Activated CD8-positive, alpha-beta memory T cell treated with anti-CD3 and anti-CD28 coated beads, Interleukin-2, amount 50 U/mL, for 4 hours (primary cell): ENCODE measurements at places on chromosomes 3 and 15.

DNA sequence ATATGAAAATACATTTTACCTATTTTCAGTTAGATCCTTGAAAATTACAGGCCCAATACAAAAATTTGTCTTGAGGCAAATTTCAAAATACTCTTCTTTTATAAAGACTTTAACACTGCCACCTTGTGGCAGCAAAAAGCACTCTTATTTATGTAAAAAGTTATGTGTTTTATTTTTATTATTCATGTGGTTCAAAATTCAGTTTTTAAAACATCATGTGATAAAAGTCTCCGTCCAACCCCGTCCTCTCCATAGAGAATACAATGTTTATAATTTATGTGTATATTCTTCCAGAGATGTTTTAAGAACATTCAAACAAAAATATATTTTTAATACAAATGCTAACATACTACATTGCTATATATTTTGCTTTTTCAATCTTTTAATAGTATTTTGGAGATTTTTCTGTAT is 36.9 kb upstream of the TRIM59 start:
- no peak for DNase-seq

DNA sequence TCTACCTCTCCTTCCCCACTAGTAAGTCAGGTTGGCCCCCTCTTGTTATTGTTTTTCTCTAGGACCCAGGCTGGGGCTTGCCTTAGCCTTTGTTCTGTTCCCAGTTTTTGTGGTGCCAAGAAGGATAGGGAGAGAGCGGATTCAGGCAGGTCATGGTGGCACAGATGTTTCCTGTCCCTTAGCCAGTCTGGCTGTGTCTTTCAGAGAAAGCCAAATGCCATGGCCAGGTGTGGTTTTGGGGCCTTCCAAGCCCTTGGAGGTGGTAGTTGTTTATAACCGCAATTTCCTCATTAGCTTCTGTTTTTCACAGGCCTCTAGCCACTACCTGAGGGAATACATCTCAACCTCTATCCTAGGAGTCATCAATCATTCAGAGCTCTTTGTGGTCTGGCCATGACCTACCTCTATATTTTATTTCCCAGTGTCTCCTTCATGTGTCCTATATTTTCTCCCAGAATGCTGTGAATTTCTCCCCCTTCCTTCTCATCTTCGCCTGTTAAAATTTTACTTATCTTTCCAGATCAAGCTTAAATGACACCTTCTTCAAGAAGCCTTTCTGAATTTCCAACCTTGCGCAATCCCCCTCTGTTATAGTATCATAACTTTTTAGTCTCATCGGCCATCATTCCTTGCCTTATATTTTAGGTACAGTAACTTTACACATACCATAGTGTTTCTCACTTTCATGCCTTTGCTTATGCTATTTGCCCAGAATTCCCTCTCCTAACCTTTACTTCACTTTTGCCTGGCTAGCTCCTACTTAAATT is 38.2 kb downstream of the TIMP4 start:
- no peak for DNase-seq

GRCh38 chr15:49844390-49844789 is 223.5 kb downstream of the DTWD1 start:
- no peak for DNase-seq

GRCh38 chr15:69035205-69035917 is 20.9 kb downstream of the NOX5 start:
- DNase-seq: no peak

DNA sequence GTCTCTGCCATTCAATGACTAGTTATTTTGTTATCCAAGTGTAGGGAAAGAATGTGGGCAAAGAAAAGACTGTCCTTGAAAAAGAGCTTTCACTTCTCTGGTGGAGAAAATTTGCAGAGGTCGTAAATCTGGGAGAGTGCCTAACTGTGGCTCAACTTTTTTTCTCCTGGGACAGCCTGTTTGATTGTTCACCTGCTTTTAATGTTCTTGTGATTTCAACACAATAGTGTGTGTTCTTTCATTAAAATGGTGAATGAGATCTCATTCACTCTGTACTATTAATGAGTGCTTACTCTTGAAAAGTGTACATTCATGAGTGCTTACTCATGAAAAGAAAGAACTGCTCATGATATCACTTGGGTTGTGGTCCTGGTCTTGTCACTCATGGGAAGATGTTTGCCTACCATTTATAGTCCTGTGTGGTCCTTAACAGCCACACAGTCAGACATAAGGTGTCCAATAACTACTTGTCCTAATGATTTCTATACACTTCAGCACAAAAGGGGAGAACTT is 567.3 kb downstream of the GRM7 start:
- no peak for DNase-seq

DNA sequence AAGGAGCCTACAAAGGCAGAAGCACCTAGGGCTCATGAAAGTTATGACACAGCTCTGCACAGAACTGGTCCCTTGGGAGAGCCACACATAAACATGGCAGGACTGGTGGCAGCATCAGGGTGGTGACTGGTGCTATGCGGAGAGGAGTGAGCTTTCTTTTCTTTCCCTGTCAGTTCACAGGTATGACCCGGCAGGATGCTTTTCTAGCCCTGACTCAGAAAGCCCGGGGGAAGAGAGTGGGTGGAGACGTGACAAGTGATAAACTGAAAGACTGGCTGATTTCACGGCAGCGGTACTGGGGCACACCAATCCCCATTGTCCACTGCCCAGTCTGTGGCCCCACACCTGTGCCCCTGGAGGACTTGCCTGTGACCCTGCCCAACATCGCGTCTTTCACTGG is 103.0 kb downstream of the LARS2 start:
- DNase-seq: no peak
